ENCODE measurements at places on chromosomes 4 and X.
A peak's percentile ranks its signal among the peaks of the same experiment; 100 is the strongest.

GRCh38 chr4:15239866-15240265 is 188.0 kb upstream of the C1QTNF7 start:
- peak; percentile 42 for DNase-seq

- DNase-seq = no peak
Observed at GRCh38 chrX:153877571-153878261, 8.3 kb downstream of the L1CAM start.

DNA sequence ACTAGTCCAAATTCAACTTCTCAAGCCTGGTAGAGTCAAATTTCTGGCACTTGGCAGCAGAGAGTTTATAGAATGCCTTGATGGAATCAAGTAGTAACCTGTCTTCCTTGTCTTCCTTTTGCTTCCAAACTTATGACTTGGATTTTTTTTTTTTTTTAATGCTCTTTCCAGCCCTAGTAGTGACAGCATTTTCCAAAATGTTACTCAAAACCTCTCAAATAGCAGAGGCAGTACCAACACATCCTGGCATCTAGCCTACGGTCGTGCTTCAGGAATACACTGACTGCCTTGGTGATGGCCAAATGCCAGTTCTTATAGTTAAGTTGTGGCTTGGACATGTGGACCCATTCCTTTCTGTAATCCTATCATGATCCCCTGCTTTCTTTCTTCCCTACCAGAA is 46.0 kb downstream of the GALNT7 start:
- peak; percentile 49 for DNase-seq

GRCh38 chr4:164484551-164484950 is 269.4 kb upstream of the SMIM31 start:
- DNase-seq = no peak

- DNase-seq = no peak
Observed at GRCh38 chr4:663438-664428, 10.3 kb downstream of the ATP5ME start.

DNA sequence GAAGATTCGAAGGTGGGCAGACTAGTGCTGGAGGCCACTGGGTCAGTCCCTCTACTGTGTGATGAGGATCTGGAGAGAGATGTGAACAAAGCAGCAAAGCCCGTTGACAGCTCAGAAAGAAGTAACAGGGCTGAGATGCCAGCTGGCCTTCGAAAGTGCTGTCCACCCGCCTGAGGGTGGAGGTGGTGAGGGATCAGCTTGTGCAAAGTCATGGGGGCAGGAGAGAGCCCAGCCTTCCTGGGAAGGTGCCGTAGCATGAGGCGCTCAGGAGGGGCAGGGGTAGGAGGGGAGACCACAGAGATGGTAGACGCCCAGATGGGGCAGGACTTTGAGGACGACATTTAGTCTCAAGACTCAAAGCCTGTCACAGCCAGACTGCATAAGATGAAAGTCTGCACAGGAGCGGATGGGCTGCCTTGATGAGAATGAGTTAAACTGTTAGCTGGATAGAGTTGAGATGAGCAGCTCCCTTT is 19.7 kb downstream of the TBC1D14 start:
- no peak for DNase-seq

GRCh38 chrX:67622053-67622585 is 78.3 kb downstream of the AR start:
- no peak for DNase-seq

- DNase-seq = no peak
Observed at GRCh38 chr4:158936238-158936637, 166.6 kb upstream of the RAPGEF2 start.

All from choroid plexus epithelial cell (primary cell).